ENCODE measurements at places on chromosomes 5 and 9.

- DNase-seq: no peak
Measured at GRCh38 chr9:136687721-136688223, 515 bp upstream of the AGPAT2 start.

GRCh38 chr9:7324152-7324598, 475.4 kb downstream of the DMAC1 start:
- no peak for DNase-seq

GRCh38 chr9:84781458-84781857, 111.9 kb downstream of the NTRK2 start:
- DNase-seq: no peak

DNA sequence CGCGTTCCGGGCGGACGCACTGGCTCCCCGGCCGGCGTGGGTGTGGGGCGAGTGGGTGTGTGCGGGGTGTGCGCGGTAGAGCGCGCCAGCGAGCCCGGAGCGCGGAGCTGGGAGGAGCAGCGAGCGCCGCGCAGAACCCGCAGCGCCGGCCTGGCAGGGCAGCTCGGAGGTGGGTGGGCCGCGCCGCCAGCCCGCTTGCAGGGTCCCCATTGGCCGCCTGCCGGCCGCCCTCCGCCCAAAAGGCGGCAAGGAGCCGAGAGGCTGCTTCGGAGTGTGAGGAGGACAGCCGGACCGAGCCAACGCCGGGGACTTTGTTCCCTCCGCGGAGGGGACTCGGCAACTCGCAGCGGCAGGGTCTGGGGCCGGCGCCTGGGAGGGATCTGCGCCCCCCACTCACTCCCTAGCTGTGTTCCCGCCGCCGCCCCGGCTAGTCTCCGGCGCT, at the start of gene DAPK1:
DAPK1 (plus strand) TSS at position 264 of the 442 bp plus-strand sequence. CDS start 1,211 bp downstream, outside the sequence.
- DNase-seq: no peak

DNA sequence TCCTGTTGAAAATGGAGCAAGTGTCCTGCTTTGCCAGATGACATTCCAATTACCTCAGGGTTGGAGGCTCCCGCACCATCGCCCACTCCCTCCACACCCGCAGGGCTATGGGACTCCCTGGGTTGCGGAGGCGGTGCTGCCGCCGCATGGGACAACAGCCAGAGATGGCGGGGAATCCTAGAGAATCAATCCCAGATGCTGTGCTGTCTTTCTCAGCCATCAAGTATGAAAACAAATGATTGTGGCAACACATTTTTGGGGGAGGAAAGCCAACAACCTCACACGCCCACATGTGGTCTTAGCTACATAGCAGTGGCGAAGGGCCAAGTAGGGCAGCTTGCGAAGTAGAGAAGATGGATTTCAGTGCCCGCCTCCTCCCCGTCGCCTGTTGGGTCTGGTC, 46.7 kb downstream of the IL31RA start:
- DNase-seq: no peak

GRCh38 chr5:158389786-158390185, 530.8 kb upstream of the CLINT1 start:
- no peak for DNase-seq

DNA sequence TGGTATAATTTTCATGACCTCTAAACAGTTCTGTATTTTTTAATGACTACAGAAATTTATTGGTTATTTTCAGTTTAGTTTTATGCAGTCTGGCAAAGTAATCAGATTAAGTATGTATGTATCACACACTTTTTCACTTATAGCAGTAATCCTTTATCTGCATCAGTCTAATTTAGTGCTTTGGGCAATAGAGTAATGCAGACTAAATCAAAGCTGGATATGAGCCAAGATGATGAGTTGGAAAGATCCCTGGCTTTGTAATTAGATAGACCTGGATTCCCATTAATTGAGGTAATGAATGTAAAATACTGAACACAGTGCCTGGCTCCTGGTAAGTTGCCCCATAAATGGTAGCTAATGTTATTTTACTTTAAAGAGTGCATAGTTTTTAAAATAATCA, 215.4 kb upstream of the TLX3 start:
- DNase-seq: no peak

- DNase-seq: no peak
Measured at GRCh38 chr5:33212900-33213299, 227.9 kb upstream of the TARS1 start.

GRCh38 chr5:90967851-90968250, 409.3 kb downstream of the ADGRV1 start:
- no peak for DNase-seq

- DNase-seq: no peak
Measured at GRCh38 chr5:83528439-83528769, 56.9 kb downstream of the VCAN start.

- DNase-seq: no peak
Measured at GRCh38 chr5:174649391-174649790, 75.0 kb upstream of the MSX2 start.

DNA sequence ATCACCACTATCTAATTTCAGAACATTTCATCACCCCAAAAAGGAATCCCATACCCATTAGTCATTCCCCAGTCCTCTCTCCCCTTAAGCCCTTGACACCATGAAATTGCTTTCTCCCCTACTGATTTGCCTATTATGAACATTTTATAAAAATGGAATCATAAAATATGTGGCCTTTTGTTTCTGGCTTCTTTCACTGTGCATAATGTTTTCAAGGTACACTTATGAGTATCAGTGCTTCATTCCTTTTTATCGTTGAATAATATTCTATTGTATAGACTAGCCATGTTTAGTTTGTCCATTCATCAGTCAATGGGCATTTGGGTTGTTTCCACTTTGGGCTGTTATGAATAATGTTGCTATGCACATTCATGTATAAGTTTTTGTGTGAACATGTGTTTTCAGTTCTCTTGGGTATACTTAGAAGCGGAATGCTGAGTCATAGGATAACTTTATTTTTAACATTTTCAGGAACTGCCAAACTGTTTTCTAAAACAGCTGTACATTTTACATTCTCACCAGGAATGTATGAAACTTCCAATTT, 40.4 kb upstream of the FGF1 start:
- no peak for DNase-seq

GRCh38 chr5:54704825-54705224, 187.3 kb downstream of the SNX18 start:
- no peak for DNase-seq

DNA sequence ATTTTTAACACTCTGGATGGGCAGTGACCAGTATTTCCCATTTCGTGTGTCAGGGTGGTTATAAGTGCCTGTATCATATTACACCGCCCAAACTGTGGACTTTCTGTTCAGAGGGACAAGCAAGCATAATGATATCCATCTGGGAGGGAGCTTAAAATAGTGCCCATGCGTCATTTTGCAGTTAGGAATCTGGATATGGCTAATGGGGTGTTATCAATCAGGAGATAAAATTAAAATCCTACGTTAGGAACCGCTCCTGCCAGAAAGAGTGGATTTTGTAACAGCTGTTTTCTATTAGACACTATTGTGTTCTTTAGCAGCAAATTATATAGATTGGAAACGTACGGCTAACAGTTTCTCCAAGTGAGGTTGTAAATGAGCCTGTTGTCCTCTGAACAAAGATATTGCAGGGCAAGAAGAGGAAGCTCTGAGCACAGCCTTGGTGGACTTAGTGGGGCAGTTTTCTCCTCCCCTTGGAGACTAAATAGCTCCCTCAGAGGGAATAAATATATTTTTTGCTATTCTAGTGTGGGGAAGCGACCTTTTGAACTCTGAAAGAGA, 160.4 kb downstream of the SPATA31D1 start:
- DNase-seq: no peak

- no peak for DNase-seq
Measured at GRCh38 chr5:157029457-157029856, 29.5 kb downstream of the HAVCR1 start.

DNA sequence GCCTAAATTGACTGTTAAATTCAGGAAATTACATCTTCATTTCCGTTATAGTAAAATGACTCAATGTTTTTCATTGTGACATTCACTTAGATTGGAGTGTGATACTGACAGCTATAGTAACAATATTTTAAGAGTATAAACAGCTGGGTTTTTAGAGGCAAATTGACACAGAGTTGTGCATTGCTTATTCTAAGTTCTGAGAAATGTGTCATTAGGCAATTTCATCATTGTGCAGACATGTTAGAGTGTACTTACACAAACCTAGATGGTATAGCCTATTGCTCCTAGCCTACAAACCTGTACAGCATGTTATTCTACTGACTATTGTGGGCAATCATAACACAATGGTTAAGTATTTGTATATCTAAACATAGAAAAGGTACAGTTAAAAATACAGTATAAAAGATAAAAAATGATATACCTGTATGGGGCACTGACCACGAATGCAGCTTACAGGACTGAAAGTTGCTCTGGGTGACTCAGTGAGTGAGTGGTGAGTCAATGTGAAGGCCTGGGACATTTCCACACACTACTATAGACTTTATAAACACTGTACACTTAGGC, 132.7 kb downstream of the PDE4D start:
- no peak for DNase-seq

- DNase-seq: peak; percentile 86
Measured at GRCh38 chr5:81856948-81857928, 106.3 kb upstream of the SSBP2 start.

- DNase-seq: no peak
Measured at GRCh38 chr5:168563959-168564358, 15.2 kb downstream of the PANK3 start.

DNA sequence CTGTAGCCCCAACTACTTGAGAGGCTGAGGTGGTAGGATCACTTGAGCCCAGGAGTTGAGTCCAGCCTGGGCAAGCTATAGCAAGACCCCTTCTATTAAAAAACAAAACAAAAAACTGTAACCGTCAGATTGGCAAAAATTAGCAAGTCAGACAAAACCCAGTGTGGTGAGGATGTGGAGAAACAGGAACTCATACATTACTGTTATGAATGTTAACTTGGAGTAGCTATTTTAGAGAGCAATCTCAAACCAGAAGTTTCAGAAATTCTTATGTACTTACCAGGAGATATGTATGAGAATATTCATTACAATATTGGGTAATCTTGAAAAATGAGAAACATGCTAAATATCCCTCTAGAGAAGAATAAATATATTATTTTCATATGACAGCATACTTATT, 120.3 kb downstream of the INVS start:
- DNase-seq: no peak

- no peak for DNase-seq
Measured at GRCh38 chr5:137708062-137708461, 27.8 kb downstream of the KLHL3 start.

DNA sequence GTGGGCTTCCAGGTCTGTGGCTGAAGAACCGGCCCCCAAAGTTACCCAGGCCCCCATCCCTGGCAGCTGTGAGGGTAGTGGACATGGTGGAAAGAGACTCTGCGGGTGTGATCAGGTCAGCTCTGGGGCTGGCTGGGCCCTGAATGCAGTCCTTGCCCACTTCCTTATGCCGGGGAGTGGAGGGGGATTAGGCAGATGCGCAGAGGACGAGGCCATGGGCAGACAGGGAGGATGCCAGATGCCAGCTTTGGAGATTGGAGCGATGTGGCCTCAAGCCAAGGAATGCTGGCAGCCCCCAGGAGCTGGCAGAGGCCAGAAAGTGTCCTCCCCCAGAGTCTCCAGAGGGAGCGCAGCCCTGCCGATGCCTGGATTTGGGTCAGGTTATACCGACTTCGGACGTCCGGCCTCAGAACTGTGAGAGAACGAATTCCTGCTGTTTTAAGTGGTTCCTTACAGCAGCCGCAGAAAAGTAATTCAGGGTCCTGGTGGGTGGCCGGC, 69.8 kb downstream of the ADAMTS2 start:
- DNase-seq: no peak

DNA sequence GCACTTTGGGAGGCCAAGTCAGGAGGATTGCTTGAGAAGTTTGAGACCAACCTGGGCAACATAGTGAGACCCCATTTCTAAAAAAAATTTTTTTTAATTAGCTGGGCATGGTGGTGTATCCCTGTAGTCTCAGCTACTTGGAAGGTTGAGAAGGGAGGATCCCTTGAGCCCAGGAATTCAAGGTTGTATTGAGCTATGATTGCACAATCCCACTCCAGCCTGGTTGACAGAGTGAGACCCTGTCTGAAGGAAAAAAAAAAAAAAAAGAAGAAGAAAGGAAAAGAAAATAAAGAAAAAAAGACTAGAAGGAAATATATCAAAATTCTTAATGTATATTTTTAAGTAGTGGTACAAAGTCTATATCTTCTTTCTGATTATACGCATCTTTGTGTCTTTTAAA, 28.8 kb upstream of the PCDHB1 start:
- no peak for DNase-seq

DNA sequence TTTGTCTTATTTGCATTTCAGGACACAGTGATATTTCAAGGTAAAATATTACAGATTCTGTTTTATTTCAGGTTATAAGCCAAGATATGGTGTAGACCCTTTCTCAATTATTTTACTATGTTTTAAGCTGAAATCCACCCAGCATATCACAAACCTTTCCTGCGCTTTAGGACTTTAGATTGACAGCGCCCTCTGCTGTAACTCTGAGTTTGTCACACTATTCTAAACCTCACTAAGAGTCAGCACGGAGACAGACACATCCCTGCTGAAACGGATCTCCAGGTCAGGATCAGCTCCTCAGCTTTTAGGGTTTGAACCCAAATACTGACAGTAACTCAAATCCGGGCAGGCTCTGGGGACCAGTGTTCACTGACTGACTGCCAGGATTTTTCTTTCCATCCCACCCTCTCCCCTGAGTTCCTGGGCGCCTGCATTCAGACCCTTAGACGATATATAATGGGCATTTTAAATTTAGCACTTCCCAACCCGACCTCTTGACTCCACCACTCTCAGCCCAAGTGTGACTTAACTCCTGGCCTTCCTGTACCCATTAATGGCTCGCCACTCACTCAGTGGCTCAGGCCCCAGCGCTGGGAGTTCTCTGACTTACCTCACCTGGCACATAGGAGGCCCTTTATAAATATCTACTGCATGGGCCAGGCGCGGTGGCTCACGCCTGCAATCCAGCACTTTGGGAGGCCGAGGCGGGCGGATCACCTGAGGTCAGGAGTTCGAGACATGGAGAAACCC, 33.5 kb downstream of the TLX3 start:
- peak; percentile 26 for DNase-seq

All from DMS79 treated with DMSO at 0.1 percent for 48 hours (cell line).